ENCODE measurements at places on chromosomes 12 and 14.
A peak's percentile ranks its signal among the peaks of the same experiment; 100 is the strongest.

DNA sequence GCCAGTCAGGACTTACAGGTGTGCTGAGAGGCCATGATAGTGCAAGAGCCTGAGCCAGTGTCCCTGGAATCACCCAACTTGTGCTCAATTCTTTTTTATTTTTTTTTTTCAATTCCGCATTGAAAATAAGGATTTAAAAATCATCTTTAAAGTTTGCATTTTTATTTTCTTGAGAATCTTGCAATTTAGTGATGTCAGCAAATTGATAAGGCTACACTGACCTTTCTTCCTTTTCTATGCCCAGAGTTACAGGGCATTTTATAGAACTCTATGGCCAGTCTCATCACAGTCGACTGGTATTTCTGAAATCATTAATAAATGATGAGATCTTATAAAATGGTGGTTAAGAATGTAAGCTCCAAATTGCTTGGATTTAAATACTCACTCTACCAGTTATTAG, 63.3 kb upstream of the PRKD1 start:
- no peak for DNase-seq

GRCh38 chr14:75946785-75947184, 35.0 kb downstream of the TGFB3 start:
- no peak for DNase-seq

DNA sequence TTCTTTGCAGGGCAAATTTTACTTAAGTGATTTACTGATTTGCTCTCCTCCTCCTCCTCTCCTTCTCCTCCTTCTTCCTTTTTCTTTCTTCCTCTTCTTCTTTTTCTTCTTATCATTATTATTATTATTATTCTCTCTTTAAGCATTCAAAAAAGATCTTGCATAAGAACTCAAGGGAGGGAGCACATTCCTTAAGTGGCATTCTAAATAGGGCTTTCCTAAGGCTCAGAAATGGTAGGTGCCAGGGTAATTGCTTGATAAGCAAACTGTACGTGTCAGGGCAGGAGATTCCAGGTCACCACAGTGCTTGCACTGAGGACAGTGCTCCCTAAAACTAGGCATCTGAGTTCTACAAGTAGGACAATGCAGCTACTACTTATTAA, 92.4 kb downstream of the SPTSSA start:
- no peak for DNase-seq

DNA sequence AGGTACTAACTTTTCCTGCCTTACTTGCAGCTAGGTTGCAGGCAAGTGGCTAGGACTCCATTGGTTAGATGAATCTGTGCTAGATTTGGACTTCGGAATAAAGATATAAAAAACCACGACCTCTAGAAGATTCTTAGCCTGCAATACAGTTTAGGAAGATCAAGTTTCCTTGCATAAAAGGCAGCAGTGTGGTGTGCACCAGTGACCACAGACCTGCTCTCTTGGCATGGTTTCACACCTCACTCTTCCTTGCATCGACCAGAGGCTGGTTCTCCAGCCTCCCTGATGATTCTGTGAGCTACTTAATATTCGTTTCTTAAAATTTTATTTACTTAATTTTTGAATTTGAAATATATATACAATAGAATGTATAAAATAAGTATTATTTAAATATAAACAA, 9.8 kb downstream of the KLHDC1 start:
- DNase-seq, result no peak

GRCh38 chr12:24991209-24992049, 42.5 kb upstream of the BCAT1 start:
- peak; percentile 66 for DNase-seq

DNA sequence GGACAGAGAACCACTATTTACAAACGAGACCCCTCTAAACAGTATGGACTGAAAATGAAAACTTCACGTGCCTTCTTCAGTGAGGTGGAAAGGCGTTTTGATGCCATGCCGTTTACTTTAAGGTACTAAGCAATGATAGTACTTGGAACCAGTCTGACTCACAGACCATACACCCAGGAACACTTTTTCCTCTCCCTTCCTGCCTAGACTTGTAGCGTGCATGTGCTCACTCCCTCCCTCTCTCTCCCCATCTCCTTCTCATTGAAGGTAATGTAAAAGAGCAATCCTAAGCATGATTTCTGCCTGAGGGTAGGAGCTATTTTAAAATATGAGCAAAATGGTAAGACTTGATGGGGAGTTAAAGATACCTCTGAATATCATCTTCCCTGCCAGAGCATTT, 5.9 kb upstream of the RPL41 start:
- no peak for DNase-seq
